ENCODE measurements at places on chromosomes 13 and 19. TPM values are rescaled to one million over a fixed set of nuclear protein-coding genes. Genes with fewer than 3 reads are reported as not detected.

DNA sequence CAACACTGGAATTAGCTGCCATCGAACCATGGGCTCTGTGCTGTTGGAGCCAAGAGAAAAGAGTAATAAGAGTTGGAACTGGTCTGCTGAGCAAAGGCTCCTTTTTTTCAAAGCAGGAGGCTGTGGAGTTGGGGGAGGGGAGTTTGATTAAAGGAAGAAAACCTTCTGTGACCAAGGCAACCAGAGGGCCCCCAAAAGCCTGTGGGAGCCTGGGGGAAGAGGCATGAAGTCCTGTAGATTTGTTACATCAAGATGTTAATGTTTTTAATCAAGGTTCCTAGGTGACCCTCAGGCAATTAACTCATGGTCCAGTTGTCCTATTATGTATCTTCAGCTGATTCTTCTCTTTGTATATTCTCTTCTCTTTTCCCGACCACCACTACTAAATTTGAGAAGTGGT is 403.9 kb downstream of the NDFIP2 start:
- no peak overlapping the region for H3K4me3 ChIP-seq
- DNase-seq, result no peak
- H3K4me1 ChIP-seq, result no peaks in the 10 kb centered on the region
- no peaks in the 10 kb centered on the region for H3K27me3 ChIP-seq
- no peaks in the 10 kb centered on the region for H3K36me3 ChIP-seq

Gene GRIN3B
- polyA plus RNA-seq, result not detected

Gene ADM5
- 0.10 TPM for polyA plus RNA-seq

Gene PBX4
- 5.8 TPM for polyA plus RNA-seq

Gene IFI30
- polyA plus RNA-seq, result 10.9 TPM

- no peaks in the 10 kb centered on the region for H3K36me3 ChIP-seq
- H3K27ac ChIP-seq, result no peak overlapping the region
- H3K27me3 ChIP-seq, result peaks cover 4% of the 10 kb centered on the region
- DNase-seq, result no peak
- no peaks in the 10 kb centered on the region for H3K4me1 ChIP-seq
Measured at GRCh38 chr19:54674021-54674617, 11.3 kb downstream of the LILRB4 start.

GRCh38 chr19:19602136-19602712 is 16.3 kb downstream of the PBX4 start:
- peak overlapping the region; percentile 61 for H3K4me3 ChIP-seq
- peaks cover 86% of the 10 kb centered on the region for H3K4me1 ChIP-seq
- no peaks in the 10 kb centered on the region for H3K36me3 ChIP-seq
- peak overlapping the region; percentile 86 for H3K27ac ChIP-seq
- peak; percentile 56 for DNase-seq
